ENCODE measurements at places on chromosomes 1 and 21.
A peak's percentile ranks its signal among the peaks of the same experiment; 100 is the strongest.

GRCh38 chr1:180193141-180194047 is 36.7 kb upstream of the LHX4 start:
- no peak for DNase-seq

DNA sequence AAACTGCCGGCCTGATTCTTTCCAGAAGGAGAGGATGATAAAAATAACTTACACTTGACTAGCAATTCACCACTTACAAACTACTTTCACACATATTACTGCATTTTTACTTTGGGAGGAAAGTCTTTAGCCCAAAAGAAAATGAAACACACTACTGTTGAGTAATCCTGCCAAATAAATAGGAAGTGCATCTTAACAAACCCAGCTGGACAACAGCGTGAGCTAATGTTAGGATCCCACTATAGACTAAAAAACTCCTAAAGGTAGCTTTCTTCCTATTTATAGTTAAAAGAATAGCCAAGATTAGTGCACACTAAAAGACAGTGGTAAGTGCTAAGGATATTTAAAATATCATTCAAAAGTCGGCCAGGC is 83.8 kb downstream of the HSF2BP start:
- DNase-seq = no peak

GRCh38 chr1:175803413-175803812 is 60.0 kb upstream of the TNR start:
- no peak for DNase-seq

DNA sequence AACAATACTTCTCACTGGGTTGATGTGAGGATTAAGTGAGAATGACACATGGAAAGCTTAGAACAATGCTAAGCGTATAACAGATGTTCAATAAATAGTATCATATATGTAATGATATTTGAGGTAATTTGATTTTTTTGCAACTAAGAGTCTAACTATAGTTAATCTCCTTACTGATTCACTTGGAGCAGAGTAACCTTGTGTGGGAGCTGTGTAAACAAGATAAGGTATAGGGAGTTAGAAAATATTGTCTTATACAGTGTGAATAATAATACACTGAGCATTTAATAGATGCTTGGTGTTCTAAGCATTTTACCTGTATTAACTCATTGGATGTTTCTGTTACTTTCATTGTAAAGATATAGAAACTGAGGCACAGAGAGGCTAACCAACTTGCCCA is 15.9 kb downstream of the RALGPS2 start:
- DNase-seq = no peak

DNA sequence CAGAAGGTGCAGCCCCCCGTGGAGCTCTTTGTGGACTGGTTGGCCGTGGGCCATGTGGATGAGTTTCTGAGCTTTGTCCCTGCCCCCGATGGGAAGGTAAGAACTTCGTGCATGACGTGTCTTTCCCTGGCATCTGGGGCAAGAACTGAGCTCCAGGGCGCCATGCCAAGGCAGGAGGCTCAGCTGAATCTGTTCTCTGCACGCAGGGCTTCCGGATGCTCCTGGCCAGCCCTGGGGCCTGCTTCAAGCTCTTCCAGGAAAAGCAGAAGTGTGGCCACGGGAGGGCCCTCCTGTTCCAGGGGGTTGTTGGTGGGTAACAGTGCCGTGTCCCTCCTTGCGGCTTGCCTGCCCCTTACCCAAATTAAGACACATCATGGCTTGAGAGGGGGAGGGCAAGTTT is 27.7 kb downstream of the PADI3 start:
- DNase-seq = peak; percentile 75

- no peak for DNase-seq
Measured at GRCh38 chr1:7960867-7961215, 670 bp upstream of the PARK7 start.

GRCh38 chr1:230261928-230262650 is 164.0 kb downstream of the PGBD5 start:
- no peak for DNase-seq

GRCh38 chr1:151113877-151114276 is 32.6 kb downstream of the SEMA6C start:
- no peak for DNase-seq

DNA sequence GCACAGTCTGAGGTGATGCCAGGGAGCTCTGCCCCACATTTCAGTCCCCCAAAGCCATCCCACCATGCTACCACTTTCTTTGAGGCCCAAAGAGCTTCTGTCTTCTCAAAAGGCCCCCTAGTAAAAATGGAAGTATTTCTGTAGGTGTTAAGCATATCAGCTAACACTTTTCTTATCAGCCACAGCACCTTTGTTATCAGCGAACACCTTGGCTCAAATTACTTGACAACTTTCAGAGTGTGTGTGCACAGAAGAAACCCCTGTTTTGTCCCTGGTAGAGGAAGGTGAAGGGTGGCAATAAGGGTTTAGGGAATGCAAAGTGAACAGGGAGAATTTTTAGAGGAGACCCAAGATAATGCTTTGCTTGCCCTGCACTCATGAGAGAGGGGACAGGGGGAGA is 54.8 kb upstream of the GJA8 start:
- no peak for DNase-seq

GRCh38 chr1:14826731-14827326 is 228.3 kb downstream of the KAZN start:
- no peak for DNase-seq

DNA sequence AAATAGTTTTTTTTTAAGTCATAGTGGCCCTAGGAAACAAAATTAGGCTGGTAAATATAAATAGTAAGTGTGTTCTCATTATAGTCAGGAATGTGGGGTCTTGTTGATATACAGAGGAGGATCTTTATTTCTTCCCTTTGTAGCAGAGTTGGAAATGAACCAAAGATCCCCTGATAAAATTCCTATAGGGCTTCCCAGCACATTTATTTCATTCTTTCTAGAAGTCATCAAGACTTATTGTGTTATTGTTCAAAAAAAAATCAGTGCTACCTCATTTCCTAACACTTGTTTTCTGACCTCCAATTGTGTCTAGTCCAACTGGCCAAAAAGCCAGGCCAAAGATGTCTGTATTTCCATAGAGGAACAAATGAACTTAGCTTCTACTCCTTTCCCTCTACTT is 7.6 kb upstream of the PLEKHO1 start:
- DNase-seq = no peak

DNA sequence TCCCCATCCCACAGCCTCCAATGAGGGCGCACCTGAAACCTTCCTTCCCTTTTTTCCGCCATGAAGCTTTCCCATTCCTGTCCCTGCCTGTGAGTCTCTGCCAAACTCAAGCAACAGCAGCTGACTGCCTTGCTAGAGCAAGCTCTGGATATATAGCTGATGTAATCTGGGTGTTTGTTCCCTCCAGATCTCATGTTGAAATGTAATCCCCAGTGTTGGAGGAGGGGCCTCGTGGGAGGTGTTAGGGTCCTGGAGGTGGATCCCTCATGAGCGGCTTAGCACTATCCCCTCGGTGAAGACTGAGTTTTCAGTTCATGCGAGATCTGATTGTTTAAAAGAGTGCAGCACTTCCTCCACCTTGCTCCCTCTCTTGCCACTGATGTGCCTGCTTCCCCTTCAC is 204.4 kb upstream of the MAP1LC3C start:
- no peak for DNase-seq

- peak; percentile 42 for DNase-seq
Measured at GRCh38 chr1:183267646-183268431, 81.8 kb downstream of the LAMC2 start.

GRCh38 chr1:66542811-66543767 is 9.1 kb downstream of the SGIP1 start:
- peak; percentile 7 for DNase-seq

GRCh38 chr1:64263856-64264255 is 60.4 kb downstream of the UBE2U start:
- DNase-seq = no peak

GRCh38 chr1:224251741-224252146 is 68.7 kb downstream of the DEGS1 start:
- no peak for DNase-seq

- no peak for DNase-seq
Measured at GRCh38 chr1:155715777-155716176, 26.9 kb downstream of the DAP3 start.

GRCh38 chr21:46544824-46545223 is 60.1 kb downstream of the S100B start:
- no peak for DNase-seq

DNA sequence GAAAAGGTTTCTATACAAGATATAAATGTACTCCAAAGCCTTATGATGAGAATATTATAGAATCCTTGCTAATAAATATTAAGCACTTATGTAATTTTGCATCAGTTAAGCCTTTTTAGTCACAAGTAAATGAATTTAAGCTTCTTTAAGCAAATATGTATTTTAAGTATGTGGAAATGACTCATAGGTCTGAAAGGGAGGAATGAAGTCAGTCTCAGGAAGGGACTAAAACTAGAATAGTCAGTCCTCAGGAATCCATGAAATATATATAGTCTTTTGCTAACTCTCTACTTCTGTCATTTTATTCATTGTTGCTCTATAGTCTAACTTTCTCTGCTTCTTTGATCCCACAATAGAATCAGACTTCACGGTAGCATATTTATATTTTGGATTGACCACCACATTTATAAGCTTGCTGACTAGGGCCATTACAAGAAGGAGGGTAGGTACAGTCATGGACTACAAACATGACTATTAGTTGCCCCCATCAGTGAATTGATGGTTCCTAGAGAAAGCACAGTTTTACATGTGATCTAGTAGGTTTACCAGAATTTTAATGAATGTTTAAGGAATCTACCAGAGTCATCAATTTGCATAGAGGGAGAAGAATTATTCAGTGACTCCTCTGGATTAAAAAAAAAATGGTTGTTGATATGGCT is 20.2 kb upstream of the RABGGTB start:
- DNase-seq = no peak

DNA sequence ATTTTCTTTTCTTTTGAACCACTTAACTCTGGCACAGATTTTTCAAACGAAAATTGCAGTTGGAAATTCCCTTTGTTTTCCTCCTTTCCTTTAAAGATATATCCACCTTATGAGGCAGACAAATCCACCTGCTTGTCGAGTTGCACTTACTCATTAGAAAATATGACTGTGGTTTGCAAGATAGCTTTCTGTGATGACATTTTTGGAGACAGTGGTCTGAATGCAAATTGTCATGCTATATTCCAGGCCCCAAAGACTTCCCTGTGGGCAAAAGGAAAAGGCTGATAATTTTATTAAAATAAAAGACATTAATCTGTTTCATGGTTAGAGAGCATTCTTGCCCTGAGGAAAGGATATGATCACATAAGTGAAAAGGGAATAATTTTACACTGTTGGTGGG is 120.6 kb downstream of the TNFSF18 start:
- DNase-seq = no peak

GRCh38 chr1:21801100-21801499 is 11.0 kb upstream of the LDLRAD2 start:
- no peak for DNase-seq

GRCh38 chr1:94247138-94248094 is 10.0 kb upstream of the ARHGAP29 start:
- DNase-seq = peak; percentile 56

DNA sequence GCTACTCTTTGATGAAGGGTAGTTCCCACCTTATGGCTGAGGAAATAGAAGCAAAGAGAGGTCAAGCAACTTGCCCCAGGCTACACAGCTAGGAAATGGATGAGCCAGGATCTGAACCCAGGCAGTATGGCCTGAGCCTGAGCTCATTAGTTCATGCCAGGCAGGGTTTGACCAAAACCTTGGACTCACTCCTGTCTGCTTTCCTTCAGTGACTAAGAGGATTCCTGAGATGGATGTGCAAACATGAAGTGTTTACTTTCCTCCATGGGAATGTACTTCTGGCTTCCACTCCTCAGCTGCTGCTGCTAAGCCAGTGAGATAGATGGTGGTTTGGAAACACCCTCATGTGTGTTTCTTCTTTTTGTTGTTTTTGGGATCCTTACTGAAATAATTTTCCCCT is 35.1 kb upstream of the ERRFI1 start:
- DNase-seq = no peak

GRCh38 chr21:17693801-17694200 is 81.1 kb upstream of the BTG3 start:
- peak; percentile 3 for DNase-seq

DNA sequence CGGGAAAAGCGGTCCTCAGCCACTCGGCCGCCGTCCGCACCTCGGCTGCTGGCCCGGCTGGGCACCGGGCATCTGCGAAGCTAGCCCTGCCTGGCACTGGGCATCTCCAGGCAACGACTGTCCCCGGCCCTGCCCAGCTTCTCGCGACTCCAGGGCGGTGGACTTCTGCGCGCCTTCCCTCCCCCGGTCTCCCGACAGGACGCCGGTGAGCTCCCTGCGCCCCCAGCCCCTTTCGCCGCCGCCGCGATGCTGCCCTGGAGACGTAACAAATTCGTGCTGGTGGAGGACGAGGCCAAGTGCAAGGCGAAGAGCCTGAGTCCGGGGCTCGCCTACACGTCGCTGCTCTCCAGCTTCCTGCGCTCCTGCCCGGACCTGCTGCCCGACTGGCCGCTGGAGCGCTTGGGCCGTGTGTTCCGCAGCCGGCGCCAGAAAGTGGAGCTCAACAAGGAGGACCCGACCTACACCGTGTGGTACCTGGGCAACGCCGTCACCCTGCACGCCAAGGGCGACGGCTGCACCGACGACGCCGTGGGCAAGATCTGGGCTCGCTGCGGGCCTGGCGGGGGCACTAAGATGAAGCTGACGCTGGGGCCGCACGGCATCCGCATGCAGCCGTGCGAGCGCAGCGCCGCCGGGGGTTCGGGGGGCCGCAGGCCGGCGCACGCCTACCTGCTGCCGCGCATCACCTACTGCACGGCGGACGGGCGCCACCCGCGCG is 514 bp downstream of the FAM43B start:
- no peak for DNase-seq

- peak; percentile 22 for DNase-seq
Measured at GRCh38 chr1:198318085-198318484, 161.3 kb downstream of the NEK7 start.

GRCh38 chr1:11719313-11720032 is 16.5 kb upstream of the AGTRAP start:
- peak; percentile 90 for DNase-seq

DNA sequence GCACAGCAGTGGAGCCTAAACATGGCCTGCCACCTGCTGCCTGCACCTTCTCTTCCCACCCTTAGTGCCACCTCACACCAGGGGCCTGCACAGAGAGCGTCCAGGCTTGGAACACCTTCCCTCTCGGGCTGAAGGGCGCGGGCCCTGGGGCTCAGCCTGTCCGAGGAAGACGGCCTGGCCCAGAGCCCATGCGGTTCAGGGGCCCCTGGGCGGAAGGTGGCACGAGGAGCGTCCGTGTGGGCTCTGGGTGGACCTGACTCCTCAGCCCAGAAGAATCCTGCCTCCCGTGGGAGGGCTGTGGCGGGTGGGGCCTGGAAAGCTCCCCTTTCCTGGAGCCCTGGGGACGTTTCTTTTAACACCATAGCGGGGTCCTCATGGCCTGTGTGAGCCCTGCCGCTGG is 19.4 kb downstream of the DFFB start:
- no peak for DNase-seq

- DNase-seq = no peak
Measured at GRCh38 chr21:28640326-28640725, 352.4 kb downstream of the LTN1 start.

Measured in NB4 (cell line).